Activated T-helper 17 cell treated with anti-CD3 and anti-CD28 coated beads, Interleukin-2, amount 50 U/mL, for 72 hours (primary cell): ENCODE measurements at places on chromosomes 7 and 10.

DNA sequence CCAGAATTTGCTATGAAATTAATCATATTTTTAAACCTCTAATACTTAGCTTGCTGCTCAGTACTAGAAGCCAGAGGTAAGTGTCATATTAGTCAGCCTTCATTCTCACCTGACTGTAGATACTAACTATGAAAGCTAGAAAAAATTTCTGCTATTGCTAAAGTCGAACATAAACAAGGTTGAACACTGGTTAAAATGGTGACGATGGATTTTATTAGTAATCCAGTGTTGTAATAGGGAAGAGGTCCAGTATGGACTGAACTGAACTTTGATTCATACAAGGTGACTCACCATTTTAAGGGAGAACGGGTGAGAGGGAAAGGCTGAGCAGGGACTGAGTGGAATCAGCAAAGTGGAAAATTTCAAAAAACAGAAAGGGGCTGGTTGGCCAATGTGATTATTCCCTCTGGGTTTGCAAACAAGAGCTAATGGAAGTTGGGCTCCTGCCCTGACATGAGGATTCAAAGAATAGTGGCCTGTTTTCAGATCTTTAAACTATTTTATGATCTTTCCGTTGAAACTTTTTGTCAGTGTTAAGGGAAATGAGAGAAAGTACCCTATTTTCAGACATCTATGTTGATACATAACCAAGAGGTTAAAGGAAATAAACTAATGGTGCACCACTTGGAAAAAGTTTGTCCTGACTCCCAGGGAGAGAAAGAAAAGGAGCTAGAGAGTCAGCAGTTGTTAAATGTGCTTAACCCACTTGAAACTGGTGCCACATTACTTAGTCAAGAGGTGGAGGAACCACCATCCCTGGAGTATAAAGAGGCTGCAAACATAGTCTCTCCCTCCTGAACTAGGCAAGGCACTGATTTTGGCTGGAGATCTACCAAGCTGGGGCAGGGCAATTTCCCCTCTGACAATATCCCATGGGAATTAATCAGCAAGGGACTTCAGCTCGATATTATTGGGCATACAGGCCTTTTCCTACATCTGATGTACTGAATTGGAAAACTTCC is 15.3 kb upstream of the AKR1C1 start:
- ATAC-seq = no peak

GRCh38 chr10:33509231-33509831 is 174.9 kb upstream of the NRP1 start:
- peak; percentile 89 for ATAC-seq

GRCh38 chr10:104574838-104575237 is 66.3 kb upstream of the SORCS3 start:
- ATAC-seq = no peak

GRCh38 chr7:4742051-4742573 is 33.3 kb upstream of the AP5Z1 start:
- ATAC-seq = no peak

- ATAC-seq = no peak
These were observed 900.3 kb upstream of the SORCS1 start for GRCh38 chr10:108064746-108065260.

DNA sequence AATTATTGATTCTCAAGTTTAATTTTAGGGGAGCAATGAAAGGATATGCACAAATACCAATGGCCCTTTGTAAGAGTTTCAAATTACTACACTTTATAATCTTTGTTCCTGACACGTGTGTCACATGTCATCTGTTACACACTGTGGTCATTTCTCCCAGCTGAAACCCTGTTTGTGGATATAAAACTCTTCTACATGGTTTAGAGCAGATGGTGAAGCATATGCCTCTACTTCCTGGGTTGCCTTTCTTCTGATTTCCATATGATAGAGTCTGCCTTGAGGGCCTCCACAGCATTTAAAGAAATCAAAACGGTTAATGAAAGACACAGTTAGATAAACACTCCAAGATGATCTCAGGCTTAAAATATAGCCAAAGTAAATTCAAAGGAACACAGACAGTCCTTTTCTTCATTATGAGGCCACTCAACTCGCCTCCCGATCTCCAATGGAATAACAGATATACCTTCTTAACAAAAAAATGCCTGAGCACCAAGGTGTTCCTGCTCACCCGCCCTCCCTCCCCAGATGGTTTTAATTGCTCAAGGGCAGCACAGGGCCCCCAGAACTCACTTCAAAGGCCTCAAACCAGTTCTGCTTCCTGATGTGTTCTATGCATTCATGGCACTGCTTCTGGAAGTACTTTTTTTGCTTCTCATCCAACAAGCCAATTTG is 75.0 kb downstream of the CPVL start:
- no peak for ATAC-seq

GRCh38 chr7:701086-701671 is 25.3 kb upstream of the DNAAF5 start:
- ATAC-seq = no peak

GRCh38 chr10:61487506-61487905 is 34.3 kb upstream of the TMEM26 start:
- ATAC-seq = no peak

- ATAC-seq = no peak
These were observed 54.2 kb downstream of the DLG5 start for GRCh38 chr10:77872151-77872946.

DNA sequence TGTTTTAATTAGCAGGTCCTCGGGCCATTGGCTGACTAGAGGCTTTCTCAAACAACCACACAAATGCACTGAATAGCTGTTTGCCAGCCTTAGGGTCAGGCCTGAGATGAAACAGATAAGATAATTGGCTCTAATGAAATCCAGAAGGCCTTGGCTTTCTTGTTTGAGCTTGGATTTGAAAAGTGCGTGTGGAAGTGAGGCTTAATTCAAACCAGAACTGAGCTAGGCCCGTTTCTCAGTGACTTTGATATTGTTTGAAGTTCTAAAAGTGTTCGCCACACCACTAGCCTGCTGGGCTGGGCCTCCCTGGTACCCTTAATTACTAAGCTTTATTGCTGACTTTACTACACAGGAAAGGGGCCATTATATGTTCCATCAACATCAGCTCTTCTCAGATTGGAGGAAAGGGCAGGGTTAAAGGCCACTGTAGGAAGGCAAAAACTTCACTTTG is 270.6 kb downstream of the TWIST1 start:
- ATAC-seq = no peak

GRCh38 chr10:4639960-4640359 is 186.0 kb upstream of the AKR1E2 start:
- no peak for ATAC-seq

DNA sequence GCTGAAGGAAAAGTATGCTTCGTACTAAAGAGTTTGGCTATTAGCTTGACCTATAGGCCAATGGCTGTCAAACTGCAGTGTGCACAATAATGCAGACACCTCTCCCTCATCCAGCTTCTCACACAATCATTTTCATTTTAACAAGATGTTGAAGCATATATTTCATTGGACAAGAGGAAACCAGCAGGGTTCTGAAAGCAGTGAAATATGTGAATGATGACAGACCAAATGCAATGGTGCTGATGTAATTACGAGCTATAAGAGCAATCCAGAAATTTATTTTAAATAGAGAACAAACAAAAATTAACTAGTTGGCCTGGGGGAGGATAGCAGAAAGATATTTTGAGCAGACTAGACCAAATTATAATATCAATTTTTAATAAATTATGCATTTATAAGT is 331.5 kb upstream of the AKR1E2 start:
- no peak for ATAC-seq

DNA sequence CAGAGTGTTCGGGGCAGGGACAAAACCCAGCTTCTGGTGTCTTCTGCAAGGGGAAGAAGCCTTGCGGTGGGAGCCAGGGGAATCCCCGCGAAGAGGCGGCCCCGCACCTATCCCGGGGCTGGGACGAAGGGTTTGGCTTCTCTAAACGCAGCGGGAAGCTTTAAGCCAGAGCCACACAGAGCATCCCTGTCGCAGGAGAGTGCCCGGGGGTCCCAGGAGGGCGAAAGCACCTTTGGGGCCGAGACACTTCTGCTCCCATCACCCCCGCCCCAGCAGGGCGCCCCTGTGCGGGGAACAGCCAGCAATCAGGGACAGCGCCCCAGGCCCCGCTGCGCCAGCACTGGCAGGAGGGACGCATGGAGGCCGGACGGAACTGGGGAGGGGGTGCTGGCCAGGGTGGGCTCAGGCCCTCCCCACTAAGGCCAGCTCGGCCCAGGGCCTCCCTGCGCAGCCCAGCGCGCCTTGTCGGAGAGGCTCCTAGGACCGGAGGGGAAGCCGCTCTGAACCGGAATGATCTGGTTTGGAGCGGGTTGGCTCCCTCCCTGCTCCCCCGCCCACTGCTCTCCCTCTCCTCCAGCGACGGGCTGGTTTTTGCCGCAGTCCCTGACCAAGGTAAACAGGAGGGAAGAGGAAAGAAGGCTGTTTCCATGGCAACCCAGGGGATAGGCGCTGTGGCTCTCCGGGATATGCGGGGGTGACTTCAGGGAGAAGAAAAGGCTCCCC is 63.9 kb downstream of the TMEM209 start:
- peak; percentile 76 for ATAC-seq

DNA sequence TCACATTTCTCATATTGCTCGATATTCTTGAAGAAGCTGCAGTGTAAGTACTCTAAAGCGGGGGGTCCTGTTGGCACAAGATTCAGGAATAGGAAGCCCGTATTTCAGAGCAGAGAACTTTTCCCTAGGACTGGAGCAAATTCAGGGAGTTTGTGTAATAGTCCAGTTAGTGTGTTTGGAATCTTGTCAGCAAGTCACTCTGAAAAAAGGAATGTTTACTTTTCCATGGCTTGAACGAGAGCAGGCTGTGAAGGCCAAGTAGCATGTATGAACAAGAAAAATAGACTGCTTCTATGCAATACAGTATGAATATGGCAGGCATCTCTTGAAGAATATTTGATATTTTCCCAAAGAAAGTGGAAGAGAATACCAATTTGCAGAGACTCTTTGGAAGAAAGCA is 39.8 kb downstream of the CDC123 start:
- ATAC-seq = no peak

GRCh38 chr7:71308096-71308495 is 176.2 kb downstream of the GALNT17 start:
- ATAC-seq = no peak

- no peak for ATAC-seq
These were observed 205.0 kb downstream of the TFEC start for GRCh38 chr7:115825456-115826115.

- no peak for ATAC-seq
These were observed 220.1 kb downstream of the PPP1R3A start for GRCh38 chr7:113698556-113699220.

DNA sequence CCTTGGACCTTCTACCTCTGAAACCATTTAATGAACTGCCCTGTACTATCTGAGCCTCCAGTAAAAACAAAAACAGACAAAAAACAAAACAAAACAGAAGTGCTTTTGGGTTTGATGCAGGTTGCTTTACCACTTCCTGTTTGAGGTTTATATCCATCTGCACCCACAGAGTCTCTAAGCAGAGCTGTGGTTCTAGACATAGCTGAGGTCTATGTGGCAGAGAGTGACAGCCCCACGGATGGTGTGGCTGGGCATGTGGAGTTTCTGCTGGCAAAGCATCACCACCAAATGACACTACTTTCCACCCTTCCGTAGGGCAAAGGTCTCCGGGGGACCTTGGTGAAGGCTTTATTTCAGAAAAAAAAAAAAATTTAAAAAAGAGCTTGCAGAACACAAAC is 754.2 kb downstream of the GRID1 start:
- peak; percentile 92 for ATAC-seq

DNA sequence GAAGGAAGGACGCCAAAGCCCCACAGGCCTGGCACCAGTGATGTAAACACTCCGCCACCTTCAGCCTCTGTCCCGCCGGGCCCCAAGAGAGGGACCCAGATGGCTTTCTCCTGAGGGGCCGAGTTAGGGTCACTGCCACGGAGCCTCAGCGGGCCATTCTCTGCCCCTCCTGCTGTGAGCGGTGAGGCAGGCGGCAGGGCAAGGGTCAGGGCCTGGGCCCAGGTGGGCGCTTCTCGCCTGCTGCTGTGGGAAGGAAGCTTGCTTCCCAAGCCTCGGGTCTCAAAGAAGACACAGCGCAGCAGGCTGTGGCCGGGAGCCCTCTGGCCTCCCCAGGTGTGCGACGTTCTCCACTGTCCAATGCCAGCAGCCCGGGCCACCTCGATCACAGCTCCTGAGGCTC is 84.8 kb downstream of the PROSER2 start:
- ATAC-seq = no peak

DNA sequence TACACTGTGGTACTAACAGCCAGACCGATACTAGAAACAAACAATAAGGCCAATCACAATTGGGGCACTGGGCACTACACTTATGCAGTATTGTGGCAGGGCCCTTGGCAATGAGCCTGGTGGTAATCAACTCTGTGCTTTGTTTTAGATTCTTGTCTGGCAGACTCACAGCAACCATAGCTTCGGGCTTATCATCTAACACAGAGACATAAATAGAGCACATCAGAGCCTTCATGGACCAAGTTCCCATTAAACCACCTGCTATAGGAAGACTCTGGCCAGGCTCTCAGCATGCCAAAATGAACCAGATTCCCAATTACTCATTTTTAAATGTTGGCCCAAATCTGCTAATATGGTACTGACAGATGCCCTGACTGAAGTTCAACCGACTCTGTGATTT is 218.6 kb downstream of the DGKI start:
- ATAC-seq = no peak

- ATAC-seq = no peak
These were observed 17.2 kb downstream of the SFR1 start for GRCh38 chr10:104139221-104139620.

GRCh38 chr7:41786944-41787343 is 84.1 kb upstream of the INHBA start:
- ATAC-seq = no peak

DNA sequence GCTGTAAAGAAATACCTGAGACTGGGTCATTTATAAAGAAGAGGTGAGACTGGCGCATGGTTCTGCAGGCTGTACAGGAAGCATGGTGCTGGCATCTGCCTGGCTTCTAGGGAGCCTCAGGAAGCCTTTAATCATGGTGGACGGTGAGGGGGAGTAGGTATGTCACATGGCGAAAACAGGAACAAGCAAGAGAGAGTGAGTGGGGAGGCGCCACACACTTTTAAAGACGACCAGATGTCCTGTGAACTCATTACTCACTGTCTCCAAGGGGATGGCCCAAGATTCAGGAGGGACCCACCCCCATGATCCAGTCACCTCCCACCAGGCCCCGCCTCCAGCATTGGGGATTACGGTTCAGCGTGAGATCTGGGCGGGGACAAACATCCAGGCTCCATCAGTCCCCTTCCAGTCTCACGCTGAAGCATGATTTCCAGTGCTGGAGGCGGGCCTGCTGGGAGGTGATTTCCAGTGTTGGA is 3.2 kb downstream of the ZNF316 start:
- ATAC-seq = peak; percentile 36

DNA sequence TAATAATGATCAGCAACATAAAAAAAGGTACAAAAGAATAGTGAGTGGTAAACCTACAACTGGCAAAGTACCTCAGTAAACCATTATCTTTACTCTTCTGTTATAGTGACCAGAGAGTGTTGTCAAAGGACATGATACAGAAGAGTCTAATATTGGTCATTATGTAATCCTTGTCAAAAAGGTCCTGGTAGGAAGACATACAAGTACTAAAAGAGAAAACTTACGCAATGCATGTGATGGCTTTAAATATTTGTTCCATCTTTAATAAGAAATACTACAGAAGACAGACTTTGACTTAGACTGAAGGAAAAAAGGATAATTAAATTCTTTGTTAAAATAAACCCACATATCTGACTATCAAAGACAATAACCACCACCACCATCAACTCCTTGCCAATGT is 6.5 kb downstream of the DOCK4 start:
- no peak for ATAC-seq
